ENCODE measurements at places on chromosomes 7 and 10.

GRCh38 chr7:155752756-155753445 lies 59.4 kb downstream of the SHH start:
- no peak for DNase-seq

- no peak for DNase-seq
Measured at GRCh38 chr10:126387041-126387921, 996 bp downstream of the ADAM12 start.

DNA sequence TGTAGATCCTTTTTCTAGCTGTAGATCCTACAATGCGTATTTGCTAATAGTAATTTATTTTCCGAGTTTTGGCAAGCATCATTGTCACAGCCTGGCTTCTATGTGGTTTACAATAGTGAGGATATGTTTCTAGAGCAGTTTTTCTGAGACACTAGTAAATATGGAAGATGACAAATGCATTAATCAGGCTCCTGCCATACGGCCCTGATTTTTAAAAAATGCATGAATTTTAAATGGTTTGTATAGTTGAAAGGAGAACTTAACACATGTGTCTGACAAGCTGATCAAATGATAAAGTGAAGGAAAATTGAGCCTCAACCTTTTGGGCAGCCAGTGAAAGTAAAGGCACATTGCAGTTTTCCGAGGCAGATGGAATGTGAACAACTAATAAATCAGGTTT lies 354.1 kb downstream of the EXOC4 start:
- no peak for DNase-seq

GRCh38 chr7:69110450-69111050 lies 487.7 kb upstream of the AUTS2 start:
- DNase-seq = no peak

DNA sequence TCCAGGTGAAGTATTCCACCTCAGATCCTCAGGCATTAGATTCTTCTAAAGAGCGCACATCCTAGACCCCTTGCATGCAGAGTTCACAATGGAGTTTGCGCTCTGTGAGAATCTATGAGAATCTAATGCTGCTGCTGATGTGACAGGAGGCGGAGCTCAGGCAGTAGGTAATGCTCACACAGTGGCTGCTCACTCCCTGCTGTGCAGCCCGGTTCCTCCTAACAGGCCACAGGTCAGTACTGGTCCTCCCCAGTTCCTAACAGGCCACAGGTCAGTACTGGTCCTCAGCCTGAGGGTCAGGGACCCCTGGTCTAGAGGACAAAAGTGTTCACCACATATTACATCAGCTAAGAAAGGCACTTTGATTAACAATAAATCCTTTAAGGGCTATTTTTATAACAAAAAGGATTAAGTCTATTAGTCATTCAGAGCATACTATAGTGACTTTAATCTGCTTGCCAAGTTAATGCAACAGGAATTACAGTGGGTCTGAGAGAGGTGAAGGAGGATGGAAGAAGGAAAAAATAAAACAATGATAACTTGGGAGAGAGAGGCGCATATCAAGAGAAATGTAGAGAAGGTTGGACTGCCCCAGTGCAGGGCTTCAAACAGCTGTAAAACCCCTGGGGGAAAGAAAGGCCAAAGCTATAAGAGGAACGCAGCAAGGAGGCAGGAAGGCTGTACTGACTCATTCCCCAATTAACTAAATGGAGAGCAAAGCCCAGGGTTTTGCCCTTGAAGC lies 49.2 kb downstream of the CUL2 start:
- DNase-seq = no peak

- DNase-seq = no peak
Measured at GRCh38 chr10:132111871-132112341, 46.2 kb downstream of the JAKMIP3 start.

DNA sequence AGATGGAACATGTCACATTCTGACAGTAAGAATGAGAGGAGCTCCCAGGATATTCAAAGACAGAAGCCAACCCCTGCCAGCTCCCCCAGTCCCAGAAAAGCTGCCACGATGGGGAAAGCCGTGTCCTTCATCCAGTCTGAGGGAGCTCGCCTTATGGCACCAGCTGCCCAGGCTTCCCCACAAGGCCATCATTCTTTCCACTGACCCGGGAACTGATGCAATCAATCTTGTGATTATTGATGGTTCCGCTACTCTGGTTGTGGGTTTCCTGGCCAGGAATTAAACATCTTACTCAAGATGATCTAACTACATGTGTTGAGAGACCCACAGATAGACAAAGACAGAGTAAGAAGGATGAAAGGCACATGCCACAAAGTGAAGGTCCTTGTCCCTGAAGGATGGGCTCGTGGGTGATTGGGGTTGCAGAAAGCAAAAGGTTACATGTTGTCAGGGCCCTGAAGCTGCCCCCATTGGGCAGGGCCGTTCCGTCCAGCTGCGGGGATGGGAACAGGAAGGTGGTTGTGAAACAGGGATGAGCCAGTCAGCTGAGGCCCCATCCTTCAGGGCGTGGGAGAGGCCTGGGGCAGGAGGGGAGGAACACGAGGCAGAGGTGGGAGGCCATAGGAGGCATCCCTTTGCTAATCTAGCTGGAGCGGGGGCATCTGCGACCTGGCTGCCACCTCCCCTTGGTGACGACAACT lies 127.6 kb downstream of the OAT start:
- DNase-seq = no peak

- DNase-seq = no peak
Measured at GRCh38 chr7:138223402-138223879, 147.2 kb downstream of the AKR1D1 start.
